ENCODE measurements at places on chromosomes 7 and 10. TPM values are rescaled to one million over a fixed set of nuclear protein-coding genes. Genes with fewer than 3 reads are reported as not detected.

GRCh38 chr7:38592737-38593288 is 38.4 kb downstream of the AMPH start:
- no peaks in the 10 kb centered on the region for H3K4me1 ChIP-seq
- no peaks in the 10 kb centered on the region for H3K27me3 ChIP-seq
- no peaks in the 10 kb centered on the region for H3K36me3 ChIP-seq
- DNase-seq = no peak

Gene PNLIPRP3
- not detected for total RNA-seq

DNA sequence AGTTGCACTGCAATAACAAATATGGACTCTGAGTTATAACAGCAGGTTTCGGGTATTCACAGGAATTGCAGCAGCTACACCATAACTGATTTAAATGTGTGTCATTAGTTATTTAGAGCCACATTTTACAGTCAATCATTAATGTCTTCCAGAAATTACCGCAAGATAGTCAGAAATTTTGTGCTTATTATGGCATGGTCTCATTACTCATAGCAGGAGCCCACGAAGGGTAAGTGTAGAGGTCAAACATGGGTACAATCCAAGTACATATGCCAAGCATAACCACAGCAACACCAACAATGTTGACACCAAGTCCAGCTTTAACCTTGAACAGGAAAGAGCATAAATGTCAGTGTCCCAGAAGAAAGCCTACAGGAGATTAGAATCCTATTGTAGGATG is 84.4 kb downstream of the SLC13A1 start:
- DNase-seq = no peak
- no peaks in the 10 kb centered on the region for H3K4me1 ChIP-seq
- no peak overlapping the region for H3K27ac ChIP-seq
- H3K4me3 ChIP-seq = no peak overlapping the region
- H3K36me3 ChIP-seq = no peaks in the 10 kb centered on the region

- H3K4me1 ChIP-seq = peaks cover 14% of the 10 kb centered on the region
- no peak overlapping the region for H3K27ac ChIP-seq
- no peaks in the 10 kb centered on the region for H3K27me3 ChIP-seq
- H3K4me3 ChIP-seq = no peak overlapping the region
- no peaks in the 10 kb centered on the region for H3K36me3 ChIP-seq
- no peak for DNase-seq
Observed at GRCh38 chr10:96288151-96288621, 16.0 kb upstream of the DNTT start.

DNA sequence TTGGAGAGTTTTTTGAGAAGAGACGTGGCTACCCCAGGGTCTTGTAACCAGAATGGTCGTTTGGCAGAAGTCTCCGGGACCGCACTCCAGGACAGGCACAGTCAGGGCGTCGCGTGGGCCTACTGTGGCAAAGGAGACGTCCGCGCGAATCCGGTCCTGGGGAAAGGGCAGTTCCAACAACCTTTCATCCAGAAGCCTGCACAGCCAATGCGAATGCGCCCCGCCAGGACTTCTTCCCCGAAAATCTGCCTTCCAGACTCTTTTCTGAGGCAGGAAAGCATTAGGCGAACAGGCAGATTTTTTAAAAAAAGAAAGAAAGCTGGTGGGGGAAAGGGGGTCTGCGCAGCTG is 2.0 kb downstream of the HPSE2 start:
- H3K36me3 ChIP-seq = no peaks in the 10 kb centered on the region
- no peak overlapping the region for H3K27ac ChIP-seq
- H3K4me3 ChIP-seq = peak overlapping the region; percentile 48
- H3K27me3 ChIP-seq = peaks cover 79% of the 10 kb centered on the region
- H3K4me1 ChIP-seq = peaks cover 24% of the 10 kb centered on the region
- no peak for DNase-seq

Gene ADRA2A
- 0.19 TPM for total RNA-seq

Data from gastrocnemius medialis (tissue), 4 donors.